ENCODE measurements at places on chromosomes 7 and 10.

GRCh38 chr7:47638679-47639315, 56.9 kb upstream of the TNS3 start:
- DNase-seq, result no peak

- no peak for DNase-seq
Measured at GRCh38 chr7:100053215-100053614, 3.6 kb downstream of the ZSCAN21 start.

DNA sequence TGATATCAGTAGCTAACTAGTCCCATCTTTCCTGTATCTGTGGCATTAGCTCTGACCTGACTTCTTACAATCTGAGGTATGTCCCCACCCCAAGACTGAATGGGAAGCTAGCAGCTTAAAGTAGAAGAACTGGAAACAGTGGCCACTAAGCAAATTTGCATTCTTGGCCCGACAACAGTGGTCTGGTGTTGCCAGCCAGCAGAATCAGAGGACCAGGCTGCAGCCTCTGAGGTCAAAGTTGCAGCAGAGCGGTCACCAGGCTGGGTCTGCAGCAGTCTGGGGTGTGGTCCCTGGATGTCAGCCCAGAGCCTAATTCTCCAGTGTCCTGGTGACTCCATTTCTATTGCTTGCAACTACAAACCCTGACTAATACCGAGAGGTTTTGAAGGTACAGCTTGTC, 26.3 kb downstream of the FAM107B start:
- no peak for DNase-seq

GRCh38 chr10:31188792-31189406, 130.1 kb upstream of the ZEB1 start:
- no peak for DNase-seq

GRCh38 chr7:1071731-1072254, 16.1 kb upstream of the GPER1 start:
- no peak for DNase-seq

- no peak for DNase-seq
Measured at GRCh38 chr10:9853405-9854355, 1164.0 kb upstream of the CELF2 start.

GRCh38 chr7:76343294-76343930, 15.4 kb downstream of the YWHAG start:
- no peak for DNase-seq
